ENCODE measurements at places on chromosomes 13 and 19.

GRCh38 chr13:114099918-114100445, 32.4 kb downstream of the RASA3 start:
- DNase-seq = no peak

GRCh38 chr19:51503286-51503817, 1.8 kb upstream of the SIGLEC12 start:
- DNase-seq = no peak

DNA sequence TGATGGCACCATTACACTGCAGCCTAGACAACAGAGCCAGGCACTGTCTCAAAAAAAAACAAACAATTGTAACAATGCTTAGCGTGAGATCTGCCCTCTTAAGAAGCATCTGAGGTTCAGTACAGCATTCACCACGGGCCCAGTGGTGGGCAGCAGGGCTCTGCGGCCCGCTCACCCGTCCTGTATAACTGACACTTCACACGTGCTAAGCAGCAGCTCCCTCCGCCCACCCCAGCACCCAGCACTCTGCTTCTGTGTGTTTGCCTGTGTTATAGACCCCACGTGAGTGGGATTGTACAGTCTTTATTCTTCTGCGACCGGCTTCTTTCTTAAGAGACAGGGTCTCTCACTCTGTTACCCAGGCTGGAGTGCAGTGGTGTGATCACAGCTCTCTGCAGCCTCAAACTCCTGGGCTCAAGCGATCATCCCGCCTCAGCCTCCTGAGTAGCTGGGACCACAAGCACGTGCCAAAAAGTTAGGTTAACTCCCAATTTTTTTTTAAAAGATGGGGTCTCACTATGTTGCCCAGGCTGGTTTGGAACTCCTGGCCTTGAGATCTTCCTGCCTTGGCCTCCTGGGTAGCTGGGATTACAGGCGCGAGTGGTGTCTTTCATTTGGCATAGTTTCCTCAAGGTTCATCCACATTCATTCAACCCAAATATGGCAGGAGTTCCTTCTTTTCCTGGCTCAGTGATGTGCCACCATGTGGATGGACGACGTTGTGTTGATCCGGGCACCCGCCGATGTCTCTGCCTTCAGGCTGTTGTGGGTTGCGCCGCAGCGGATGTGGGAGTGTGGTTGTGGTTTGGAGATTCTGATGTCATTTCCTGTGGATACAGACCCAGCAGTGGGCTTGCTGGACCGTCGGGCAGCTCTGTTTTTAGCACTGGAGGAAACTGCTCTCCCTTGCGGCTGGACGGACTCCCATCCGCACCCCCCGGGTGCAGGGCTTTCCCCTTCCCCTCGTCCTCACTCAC, 170.0 kb downstream of the KDM4B start:
- DNase-seq = peak; percentile 89

DNA sequence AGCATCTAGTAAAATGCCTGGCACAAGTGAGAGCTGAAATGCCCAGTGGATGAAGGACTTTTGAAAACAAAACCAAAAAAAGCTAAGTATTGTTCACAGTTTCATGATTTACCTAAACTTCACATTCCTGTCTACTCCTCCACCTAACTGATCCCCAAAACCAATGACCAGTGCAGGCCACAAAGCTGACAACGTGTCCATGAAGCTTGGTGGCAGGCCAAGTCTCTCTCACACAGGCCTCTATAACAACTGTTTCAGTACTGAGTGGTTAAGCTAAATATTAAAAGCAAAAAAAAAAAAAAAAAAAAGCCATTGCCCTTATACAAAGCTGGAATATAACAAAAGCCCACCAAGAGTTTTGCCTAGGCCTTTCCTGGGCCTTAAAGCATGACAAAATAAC, 36.4 kb downstream of the STK24 start:
- no peak for DNase-seq

GRCh38 chr19:11131471-11131870, 24.1 kb downstream of the SPC24 start:
- DNase-seq = no peak

- no peak for DNase-seq
Observed at GRCh38 chr13:95656386-95657015, 12.0 kb upstream of the DZIP1 start.

GRCh38 chr13:45863709-45864590, 12.4 kb upstream of the SIAH3 start:
- no peak for DNase-seq

GRCh38 chr19:10191347-10191746, 3.4 kb downstream of the DNMT1 start:
- peak; percentile 49 for DNase-seq

GRCh38 chr13:31072041-31072440, 89.7 kb downstream of the HSPH1 start:
- DNase-seq = peak; percentile 31

GRCh38 chr13:72100339-72100738, 233.3 kb upstream of the DACH1 start:
- no peak for DNase-seq

GRCh38 chr13:98945863-98946605, 31.8 kb downstream of the DOCK9 start:
- no peak for DNase-seq

- no peak for DNase-seq
Observed at GRCh38 chr19:30363073-30363472, 9.1 kb upstream of the ZNF536 start.

GRCh38 chr13:73672492-73672891, 461.7 kb downstream of the KLF12 start:
- DNase-seq = no peak

- DNase-seq = no peak
Observed at GRCh38 chr13:49711218-49711863, 20.1 kb upstream of the EBPL start.

DNA sequence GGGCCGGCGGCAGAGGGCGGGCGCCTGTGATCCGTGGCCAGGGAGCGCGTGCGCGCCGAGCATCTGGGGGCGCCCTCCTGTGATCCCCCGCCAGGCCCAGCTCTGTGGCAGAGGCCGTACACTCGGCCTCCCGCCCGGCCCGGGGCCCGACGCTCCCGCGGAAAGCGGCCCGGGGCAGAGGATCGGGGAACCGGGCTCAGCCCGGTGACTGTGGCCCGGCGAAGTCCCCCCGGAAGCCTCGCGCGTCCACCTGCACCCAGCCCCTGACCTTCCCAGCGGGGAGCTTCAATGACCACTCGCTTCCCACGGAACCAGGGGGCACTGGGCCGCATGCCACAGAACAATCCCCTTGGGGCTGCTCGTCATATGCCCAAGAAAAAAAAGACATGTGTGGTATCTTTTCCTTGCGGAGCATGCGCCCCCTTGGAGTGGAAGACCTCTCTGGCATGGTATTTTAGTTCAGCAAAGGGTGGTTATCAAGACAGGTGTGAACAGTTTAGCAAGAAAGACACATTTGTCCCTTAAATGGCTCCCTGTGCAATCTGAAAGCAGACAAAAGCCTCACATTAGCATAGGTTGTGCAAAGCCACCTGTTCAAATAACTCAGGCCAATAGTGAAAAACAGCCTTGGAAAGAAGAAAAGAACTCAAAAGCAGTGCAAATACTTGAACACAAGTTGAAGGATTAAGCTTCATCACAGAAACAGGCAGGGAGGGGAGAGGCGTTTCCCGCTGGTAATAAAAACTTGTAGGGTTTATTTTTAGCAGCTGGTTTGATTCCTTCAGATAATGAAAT, 290.9 kb upstream of the SOX21 start:
- peak; percentile 10 for DNase-seq

- no peak for DNase-seq
Observed at GRCh38 chr13:110371550-110372465, 64.7 kb downstream of the COL4A2 start.

DNA sequence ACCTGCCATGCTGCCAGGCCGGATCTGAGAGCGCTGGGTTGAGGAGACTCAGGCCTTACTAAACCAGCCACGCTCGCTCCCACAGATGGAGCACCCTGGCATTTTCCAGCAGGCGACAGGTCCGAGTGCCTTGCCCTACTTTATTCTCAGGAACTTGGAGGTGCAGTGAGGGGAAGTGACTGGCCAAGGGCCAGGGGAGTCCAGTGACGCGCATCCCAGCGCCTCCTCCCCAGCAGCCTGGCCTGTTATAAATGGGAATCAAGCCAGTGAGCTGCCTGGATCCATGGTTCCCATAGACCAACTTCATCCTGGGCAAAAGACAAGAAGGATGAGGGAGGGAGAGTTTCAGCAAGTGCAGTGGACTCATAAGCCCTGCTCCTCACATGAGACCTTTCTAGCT, 35.5 kb downstream of the TMED1 start:
- DNase-seq = no peak

- DNase-seq = no peak
Observed at GRCh38 chr19:42098781-42099180, 22.8 kb downstream of the ZNF574 start.

GRCh38 chr13:112596235-112596634, 8.3 kb upstream of the TUBGCP3 start:
- DNase-seq = no peak

DNA sequence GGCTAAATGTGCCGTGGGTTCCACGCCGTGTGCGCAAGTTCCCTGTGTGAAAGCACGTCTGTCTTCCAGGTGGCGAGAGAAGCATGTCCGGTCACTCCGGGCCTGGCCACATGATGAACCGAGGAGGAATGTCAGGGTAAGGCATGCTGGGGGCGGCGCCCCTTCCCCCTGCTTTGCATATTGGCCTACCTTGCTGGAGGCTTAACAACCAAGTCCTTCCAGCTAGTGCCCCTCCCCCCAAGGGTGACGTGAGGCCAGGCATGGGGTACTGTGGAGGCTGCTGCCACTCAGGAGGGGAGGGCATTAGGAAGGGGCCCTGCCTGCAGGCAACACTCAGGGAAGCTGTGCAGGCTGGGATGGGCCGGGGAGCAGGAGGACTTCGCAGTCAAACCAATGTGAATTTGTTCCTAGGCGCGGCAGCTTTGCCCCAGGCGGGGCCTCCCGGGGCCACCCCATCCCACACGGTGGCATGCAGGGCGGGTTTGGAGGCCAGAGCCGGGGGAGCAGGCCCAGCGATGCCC, 12.5 kb downstream of the MICOS13 start:
- DNase-seq = no peak

DNA sequence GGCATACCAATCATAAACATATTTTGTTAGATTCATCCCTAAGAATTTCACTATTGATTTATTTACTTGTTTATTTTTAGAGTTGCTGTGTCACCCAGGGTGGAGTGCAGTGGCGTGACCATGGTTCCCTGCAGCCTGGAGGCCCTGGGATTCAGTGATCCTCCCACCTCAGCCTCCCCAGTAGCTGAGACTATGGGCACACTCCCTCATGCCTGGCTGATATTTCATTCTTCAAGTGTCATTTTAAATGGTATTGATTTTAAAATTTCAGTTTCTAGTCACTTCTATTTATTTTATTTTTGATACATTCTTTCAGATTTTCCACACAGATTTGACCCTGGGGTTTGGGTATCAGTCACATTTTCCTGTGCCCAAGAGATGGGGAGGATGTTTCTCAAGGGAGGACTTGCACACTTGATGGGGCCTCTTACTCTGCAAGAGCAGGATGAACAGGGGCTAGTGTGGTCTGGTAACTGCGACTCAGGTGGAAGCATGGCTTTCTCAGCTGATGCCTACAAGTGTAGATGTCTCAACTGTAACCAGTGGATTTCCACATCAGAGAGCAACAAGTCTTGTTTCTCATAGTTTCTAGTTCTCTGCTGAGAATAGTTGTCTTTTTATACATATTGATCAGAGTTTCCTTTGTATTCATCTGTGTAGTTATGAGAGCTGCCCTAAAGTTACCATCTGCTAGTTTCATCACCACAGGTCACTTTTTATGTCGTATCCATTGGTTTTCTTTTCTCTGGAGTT, 40.2 kb downstream of the CCNE1 start:
- DNase-seq = no peak

GRCh38 chr19:8403820-8404109, 9.3 kb upstream of the MARCHF2 start:
- no peak for DNase-seq

- no peak for DNase-seq
Observed at GRCh38 chr19:19744641-19745040, 11.7 kb upstream of the ZNF14 start.

DNA sequence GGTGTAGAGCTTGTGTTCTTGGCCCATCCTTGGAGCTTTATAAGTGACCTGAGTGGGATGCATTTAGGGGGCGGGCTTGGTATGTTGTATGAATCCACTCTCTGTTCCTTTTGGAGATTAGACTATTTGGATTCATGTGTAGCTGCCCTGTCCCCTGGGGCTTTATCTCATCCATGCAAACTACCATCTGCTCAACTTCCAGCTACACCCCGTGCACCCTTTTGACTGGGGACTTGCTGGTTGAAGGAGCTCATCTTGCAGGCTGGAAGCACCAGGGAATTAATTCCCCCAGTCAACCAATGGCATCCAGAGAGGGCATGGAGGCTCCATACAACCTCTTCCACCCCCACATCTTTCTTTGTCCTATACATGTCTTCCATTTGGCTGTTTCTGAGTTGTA, 6.1 kb downstream of the CLEC4M start:
- DNase-seq = no peak

DNA sequence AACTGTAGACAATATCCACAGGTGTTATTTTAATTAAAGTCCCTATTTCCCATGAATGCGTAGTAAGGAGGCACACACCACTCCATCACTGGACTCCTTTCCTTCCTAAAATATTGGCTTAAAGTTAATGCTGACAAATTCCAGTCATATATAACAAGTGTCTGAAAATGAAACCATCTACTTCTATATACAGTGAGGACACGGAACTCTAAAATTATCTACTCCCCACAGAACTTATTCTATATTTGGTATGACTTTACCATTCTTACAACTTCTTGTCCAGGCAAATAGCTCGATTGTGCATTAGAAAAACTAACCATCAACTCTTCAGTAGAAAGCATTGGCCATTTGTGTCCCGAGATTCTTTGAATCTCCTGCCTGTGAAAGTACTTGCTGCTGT, 1560.2 kb downstream of the EFNB2 start:
- no peak for DNase-seq

GRCh38 chr13:107716741-107717140, 498.6 kb downstream of the LIG4 start:
- DNase-seq = no peak

- no peak for DNase-seq
Observed at GRCh38 chr13:25920277-25920676, 131.5 kb downstream of the SHISA2 start.

DNA sequence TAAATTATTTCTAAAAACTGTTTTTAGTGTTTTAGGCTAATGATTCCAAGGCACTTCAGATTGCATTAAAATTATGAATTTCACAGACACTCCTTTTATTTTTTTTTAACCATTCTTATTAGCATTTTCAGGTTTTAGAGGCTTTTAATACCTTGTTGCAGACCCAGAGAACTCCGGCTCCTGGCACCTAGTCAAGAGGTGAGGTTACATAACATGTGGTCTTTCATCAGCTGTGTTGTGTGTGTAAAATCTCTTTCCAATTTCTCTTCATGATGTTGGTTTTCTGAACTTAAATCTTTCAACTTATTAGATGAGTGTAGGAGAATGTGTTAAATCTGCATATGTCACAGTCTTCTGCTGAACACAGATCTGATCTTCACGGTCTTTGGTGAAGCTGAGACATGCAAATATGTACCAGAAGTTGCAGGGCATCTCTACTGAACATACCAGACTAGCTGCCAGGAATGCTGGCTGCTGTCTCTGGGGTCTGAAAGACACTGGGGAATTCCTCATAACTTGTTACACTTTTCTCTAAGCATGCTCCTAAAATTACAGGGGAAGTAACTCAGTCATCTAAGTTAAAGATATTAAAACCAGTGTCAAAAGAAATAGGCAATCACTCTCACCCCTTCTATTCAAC, 1165.3 kb downstream of the EFNB2 start:
- no peak for DNase-seq
